ENCODE measurements at places on chromosomes 2 and 18.

DNA sequence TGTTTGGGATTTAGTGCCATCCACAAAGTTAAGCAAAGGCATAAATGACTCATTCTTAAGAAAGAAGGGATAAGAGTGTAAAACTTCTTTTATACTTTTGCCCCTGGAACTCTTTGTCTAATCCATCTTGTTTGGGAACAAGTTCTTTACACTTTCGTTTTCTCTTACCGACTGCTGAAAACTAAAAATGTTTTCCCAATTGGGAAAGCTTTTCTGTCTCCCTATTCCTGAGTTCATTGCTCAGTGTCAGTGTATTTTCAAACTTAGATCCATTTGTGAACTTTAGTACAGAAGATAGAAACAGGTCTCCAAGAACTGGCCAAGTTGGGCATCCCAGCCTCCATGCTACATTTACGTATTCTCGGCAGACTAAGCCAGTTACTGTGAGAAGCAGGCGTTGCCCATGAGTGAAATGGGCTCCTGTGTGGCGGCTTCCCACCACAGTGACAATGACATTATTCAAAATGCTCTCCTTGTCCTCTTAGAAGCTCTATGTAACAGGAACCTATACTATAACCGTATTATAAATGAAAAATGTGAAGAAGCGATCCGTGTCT, 51.7 kb downstream of the TGOLN2 start:
- no peak for DNase-seq

DNA sequence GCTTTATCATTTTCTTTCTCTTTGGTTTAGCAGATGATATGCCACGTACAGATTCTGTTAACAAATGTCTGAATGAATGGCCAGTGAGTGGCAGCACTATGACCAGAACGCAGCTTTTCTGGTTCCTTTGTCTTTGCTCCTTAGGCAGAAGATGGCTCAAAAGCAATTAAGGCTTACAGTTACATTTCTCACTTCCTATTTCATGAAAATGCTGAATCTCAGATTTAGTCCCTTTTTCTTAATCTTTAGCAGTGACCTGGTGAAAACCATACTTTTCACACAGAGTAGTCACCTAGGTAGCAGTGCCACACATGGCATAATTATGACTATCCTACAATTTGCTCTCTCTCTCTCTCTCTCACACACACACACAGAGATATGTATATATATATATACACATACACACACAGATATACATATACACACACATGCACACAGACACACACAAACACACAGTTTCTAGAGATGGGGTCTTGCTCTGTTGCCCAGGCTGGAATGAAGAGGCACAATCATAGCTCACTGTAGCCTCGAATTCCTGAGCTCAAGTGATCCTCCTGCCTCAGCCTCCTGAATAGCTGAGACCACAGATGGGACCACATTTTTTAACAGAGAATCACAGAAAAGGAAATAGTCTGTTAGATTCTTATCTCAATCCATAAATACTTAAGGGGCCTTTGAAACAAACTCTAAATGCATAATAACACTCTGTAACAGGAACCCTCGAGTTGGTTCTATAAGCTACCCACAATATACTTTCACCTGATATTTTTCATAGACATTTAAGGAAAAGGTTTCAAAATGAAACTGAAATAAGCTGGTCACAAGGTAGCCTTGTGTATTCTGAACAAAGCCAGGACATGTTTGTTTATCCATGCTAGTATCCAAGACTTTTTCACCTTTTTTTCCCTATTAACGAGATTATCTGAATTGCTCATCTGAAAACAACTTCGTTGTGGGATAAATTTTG, 11.6 kb downstream of the PDE6D start:
- no peak for DNase-seq

DNA sequence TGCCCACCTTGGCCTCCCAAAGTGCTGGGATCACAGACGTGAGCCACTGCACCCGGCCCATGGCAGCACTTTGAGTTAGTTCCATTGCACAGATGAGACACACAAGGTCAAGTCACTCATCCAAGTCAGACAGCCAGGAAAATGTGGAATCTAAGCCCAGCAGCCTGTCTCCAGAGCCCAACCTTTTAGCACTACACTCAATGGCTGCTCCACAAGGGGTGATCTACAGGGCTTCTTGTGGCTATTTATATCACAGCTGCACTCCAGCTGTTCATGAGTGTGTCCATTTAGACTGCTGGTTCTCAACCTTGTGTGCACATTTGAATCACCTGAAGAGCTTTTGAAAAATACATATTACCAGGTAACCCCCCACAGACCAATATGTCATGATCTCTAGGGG, 72.9 kb upstream of the RPL31 start:
- DNase-seq: no peak

GRCh38 chr2:239881031-239881471, 144.1 kb downstream of the NDUFA10 start:
- DNase-seq: no peak

DNA sequence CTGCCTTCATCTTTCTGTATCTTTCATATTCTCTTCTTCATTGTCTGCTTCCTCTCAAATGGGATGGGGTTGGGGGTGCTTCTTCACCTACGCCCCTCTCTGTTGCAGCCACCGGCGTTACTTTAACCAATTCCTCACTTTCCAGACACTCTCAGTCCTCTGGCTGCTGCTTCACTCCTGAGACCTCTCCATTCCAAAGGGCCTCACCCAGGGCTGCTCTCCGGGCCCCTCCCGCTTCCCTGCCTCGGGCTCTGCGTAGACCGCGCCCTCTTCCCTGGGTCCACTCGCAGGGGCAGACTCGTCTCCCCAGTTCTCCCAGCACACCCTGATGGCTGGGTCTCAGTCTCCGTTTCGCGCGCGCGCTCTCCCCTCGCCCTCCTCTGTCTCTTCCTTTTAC, 926 bp downstream of the SERPINB8 start:
- no peak for DNase-seq

GRCh38 chr2:119155633-119156032, 2.9 kb downstream of the C1QL2 start:
- no peak for DNase-seq

DNA sequence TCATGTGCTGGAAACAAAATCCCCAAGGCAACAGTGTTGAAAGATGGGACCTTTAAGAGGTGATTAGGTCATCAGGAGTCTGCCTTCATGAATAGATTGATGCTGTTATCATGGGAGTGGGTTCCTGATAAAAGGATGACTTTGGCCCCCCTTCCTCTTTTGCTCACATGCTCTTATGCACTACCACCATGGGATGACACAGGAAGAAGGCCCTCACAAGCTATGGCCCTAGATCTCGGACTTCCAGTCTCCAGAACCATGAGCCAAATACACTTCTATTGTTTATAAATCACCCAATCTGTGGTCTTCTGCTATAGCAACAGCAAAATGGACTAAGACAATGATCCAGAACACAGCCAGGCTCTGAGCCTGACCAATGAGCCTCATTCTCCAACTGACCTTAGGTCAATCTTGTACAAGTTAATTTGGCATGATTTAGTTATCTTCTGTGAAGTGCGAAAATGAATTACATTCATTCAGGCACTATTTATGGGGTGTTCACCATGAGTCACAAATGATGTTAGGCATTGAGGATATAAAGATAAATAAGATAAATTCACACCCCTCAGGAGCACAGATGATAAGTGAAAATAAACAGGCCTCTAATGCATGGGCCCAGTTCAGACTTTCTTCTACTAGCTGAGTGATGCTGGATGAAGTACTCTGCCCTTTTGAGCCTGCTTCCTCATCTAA, 37.7 kb upstream of the NT5C1B start:
- DNase-seq: no peak

GRCh38 chr2:168510125-168510756, 54.2 kb downstream of the CERS6 start:
- no peak for DNase-seq

GRCh38 chr2:231604101-231604684, 11.5 kb downstream of the TEX44 start:
- DNase-seq: no peak
